ENCODE measurements at places on chromosomes 3 and 15. TPM values are rescaled to one million over a fixed set of nuclear protein-coding genes. Genes with fewer than 3 reads are reported as not detected.

Gene AP4E1
- total RNA-seq = 12.0 TPM

- DNase-seq = no peak
Observed at GRCh38 chr3:52531860-52532516, 1.7 kb downstream of the NT5DC2 start.

GRCh38 chr3:140023616-140024530, 88.9 kb downstream of the CLSTN2 start:
- no peak for DNase-seq

Gene ISL2
- total RNA-seq = 0.15 TPM

DNA sequence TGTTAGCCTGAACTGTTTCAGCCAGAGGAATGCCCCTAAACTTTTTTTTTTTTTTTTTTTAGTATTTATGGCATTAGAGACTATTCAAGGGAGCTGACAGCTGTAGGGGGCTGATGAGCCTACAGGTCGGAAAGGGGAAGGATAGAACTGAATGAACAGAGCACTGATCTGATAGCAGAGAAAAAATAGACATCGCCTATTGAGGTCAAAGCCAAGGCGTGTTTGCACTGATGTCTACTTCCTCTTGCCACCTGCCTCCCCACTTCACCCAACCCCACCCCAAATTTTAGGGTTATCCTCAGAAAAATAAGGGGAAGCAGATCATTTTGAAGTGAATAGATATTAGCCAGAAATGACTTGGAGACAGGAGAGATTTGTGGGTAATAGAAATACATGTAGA, 3.0 kb upstream of the ZMAT3 start:
- DNase-seq = no peak

DNA sequence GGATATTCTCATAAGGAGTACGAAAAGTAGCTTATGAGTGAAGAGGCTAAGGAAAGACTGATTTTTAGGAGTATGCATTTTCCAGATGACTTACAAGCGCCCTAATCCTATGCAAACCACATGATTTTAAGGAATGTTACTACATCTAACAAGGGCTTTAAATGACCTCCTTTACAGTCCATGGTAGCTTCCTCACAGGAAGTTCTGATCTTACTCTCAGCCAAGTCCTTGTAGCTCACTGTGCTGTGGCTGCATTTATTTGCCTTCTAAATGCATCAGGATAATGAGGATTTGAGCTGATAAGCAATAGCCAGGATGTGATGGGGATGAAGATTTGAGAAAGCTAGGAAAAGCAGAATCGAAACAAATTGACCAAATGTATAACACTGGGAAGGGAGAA, 896.0 kb downstream of the MCTP2 start:
- DNase-seq = no peak

DNA sequence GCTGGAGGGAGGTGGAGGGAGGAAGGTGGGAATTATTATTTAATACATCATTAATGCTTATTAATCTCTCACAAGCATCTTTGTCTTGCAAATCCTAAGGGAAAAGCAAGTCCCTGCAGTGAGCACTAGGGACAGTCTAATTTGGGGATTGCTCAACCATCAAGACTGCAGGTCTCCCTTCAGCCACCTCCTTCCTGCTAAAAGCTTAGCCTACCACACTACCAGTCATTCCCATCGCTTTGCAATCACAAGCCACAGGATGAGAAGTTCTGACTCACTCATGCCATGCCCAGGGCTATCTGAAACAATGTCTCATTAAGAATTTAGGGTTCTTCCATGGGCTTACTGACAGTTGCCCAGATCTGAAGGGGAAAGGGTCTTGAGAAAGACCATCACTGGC, 51.0 kb upstream of the EIF1B start:
- peak; percentile 9 for DNase-seq
